GM23338 (cell line): ENCODE measurements at places on chromosomes 7 and 10. TPM values are rescaled to one million over a fixed set of nuclear protein-coding genes. Genes with fewer than 3 reads are reported as not detected.

DNA sequence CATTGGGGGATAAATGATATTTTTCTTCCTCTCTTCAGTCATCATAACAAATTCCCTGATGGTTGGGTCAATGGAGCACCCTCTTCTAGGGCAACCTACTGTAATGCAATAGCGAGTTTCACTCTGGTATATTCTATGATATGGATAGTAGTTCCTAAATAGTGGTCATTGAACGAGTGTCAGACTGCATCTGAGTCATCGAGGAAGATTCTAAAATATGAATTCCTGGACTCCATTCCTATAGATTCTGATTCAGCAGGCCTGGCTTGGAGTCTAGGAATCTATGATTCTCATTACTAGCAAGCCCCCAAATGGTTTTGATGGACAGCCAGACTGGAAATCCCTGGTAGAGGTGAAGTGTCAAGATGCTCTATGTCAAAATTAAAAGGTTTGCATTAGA is 254.5 kb downstream of the BUB3 start:
- no peaks in the 10 kb centered on the region; the same call in 1 of the 2 replicates for H3K36me3 ChIP-seq
- no peak for DNase-seq
- no peaks in the 10 kb centered on the region for H3K27me3 ChIP-seq
- no peak overlapping the region for H3K27ac ChIP-seq
- H3K4me3 ChIP-seq, result no peak overlapping the region

GRCh38 chr7:141431711-141432110 is 119.5 kb upstream of the AGK start:
- H3K4me3 ChIP-seq, result peak overlapping the region; percentile 5
- H3K4me1 ChIP-seq, result peaks cover 52% of the 10 kb centered on the region
- no peaks in the 10 kb centered on the region for H3K36me3 ChIP-seq

DNA sequence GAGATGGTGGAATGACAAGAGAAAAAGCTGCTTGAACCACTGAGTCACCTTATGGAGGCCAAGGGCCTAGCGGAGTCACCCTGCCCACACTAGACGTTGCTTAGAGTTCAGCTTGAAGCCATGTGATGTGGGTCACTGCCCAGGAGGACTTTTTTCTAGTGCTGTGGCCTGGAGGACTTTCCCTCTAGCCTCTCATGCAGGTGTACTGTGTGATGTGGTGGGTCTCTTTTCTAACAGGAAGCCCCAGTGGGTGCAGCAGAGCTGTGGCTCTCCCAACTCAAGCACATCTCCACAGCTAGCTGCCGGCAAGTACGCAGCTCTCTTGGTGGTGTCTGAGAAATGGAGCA is 13.6 kb downstream of the POR start:
- DNase-seq, result no peak
- no peaks in the 10 kb centered on the region; the same call in 1 of the 2 replicates for H3K36me3 ChIP-seq
- H3K27me3 ChIP-seq, result no peaks in the 10 kb centered on the region
- H3K4me3 ChIP-seq, result no peak overlapping the region

DNA sequence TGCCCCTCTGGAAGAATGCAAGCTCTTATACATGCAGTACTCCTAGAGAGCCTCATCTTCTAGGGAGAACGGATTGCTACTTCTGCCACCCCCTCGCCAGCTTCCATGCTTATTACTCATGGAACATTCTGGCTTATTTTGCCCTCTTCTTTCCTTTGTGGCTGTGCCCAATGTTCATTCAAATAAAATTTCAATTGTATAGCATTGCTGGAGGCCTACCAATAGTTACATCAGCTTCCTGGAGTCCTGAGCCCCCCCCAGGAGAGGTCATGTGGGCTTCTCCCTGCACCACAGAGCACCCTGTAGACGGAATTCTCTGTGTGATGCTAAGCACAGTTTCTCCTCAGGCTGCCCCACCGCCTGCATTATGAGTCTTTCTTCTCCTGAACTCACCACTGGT is 1094.0 kb downstream of the KCNMA1 start:
- no peaks in the 10 kb centered on the region for H3K27me3 ChIP-seq
- no peak overlapping the region for H3K27ac ChIP-seq
- H3K36me3 ChIP-seq, result no peaks in the 10 kb centered on the region
- H3K4me3 ChIP-seq, result no peak overlapping the region

GRCh38 chr7:6166443-6166891 is 106.0 kb downstream of the CYTH3 start:
- DNase-seq, result no peak
- no peaks in the 10 kb centered on the region for H3K27me3 ChIP-seq
- H3K27ac ChIP-seq, result no peak overlapping the region; the same call in 1 of the 2 replicates

DNA sequence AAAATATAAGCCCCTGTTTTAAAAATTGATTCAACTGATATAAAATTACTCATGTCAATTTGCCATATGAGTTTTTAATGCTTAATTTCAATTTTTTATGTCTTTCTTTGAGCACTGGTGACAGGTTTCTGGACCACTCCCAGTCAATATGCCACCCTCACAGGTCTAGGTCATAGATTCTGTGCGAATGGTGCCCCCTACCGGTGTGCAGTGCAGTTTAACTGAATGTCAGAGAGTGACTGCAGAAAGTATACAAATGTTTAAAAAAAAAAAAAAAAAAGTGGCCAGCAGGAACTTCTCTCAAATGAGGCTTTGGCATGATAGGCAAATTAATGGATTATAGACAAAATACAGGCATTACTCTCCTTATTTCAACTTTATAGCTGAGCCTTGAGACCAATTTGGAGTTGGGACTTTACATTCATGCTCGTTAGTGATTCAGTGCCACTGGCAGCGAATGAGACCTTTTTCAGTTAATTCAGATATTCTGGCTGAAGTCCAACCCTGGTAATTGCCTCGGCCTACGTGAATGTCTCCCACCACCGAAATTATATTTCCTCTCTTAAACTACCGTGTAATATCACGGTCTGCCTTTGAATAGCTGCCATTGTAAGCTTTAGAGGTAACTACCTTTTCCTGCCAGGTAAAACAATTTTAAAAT is 427.6 kb downstream of the PHTF2 start:
- H3K36me3 ChIP-seq, result no peaks in the 10 kb centered on the region
- peak; percentile 86 for DNase-seq
- no peaks in the 10 kb centered on the region; the same call in 1 of the 2 replicates for H3K4me1 ChIP-seq
- no peaks in the 10 kb centered on the region for H3K27me3 ChIP-seq
- no peak overlapping the region for H3K4me3 ChIP-seq

The RBM20 gene
- 0.04 and 0.17 TPM in 2 replicates for total RNA-seq

The KLF14 gene
- total RNA-seq, result not detected in 2 replicates

GRCh38 chr10:34530778-34531177 is 284.3 kb downstream of the PARD3 start:
- H3K36me3 ChIP-seq, result no peaks in the 10 kb centered on the region
- H3K4me3 ChIP-seq, result no peak overlapping the region
- DNase-seq, result no peak
- H3K27me3 ChIP-seq, result no peaks in the 10 kb centered on the region
- H3K27ac ChIP-seq, result no peak overlapping the region

GRCh38 chr7:7265081-7266075 is 83.0 kb downstream of the C1GALT1 start:
- no peaks in the 10 kb centered on the region for H3K4me1 ChIP-seq
- H3K27me3 ChIP-seq, result no peaks in the 10 kb centered on the region
- no peaks in the 10 kb centered on the region for H3K36me3 ChIP-seq
- H3K27ac ChIP-seq, result no peak overlapping the region
- no peak overlapping the region for H3K4me3 ChIP-seq

GRCh38 chr7:104241538-104242209 is 33.9 kb upstream of the ORC5 start:
- no peaks in the 10 kb centered on the region for H3K4me1 ChIP-seq
- H3K27ac ChIP-seq, result no peak overlapping the region
- no peaks in the 10 kb centered on the region for H3K36me3 ChIP-seq
- DNase-seq, result no peak
- no peak overlapping the region for H3K4me3 ChIP-seq
- no peaks in the 10 kb centered on the region for H3K27me3 ChIP-seq

The LRRC17 gene
- total RNA-seq, result 3.1 and 9.4 TPM in 2 replicates

DNA sequence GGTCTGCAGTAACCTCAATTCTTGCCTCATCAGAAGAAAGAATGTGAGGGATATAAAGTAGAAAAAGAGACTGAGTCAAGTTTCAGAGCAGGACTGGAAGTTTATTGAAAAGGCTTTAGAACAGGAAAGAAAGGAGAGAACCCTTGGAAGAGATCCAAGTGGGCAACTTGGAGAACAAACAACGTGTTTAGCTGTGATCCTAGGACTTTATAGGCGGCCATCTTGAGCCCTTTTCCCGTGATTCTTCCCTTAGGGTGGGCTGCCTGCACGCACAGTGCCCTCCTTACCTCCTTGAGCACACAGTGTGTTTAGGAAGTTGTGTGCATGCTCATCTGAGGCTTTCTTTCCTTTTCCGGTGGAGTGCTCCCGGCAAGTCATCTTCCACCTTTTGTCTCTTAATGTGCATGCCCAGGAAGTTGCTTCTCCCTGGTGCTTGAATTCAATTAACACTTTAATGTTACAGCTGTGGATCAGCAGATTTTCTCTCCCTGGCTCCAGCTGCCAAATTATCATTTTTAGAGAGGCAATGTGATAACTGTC is 59.8 kb downstream of the ENTPD1 start:
- DNase-seq, result no peak
- no peaks in the 10 kb centered on the region for H3K27me3 ChIP-seq
- H3K4me1 ChIP-seq, result peaks cover 4% of the 10 kb centered on the region; the same call in 1 of the 2 replicates
- no peaks in the 10 kb centered on the region; the same call in none of the 2 replicates for H3K36me3 ChIP-seq
- H3K4me3 ChIP-seq, result no peak overlapping the region

The ITGA8 gene
- not detected in 2 replicates for total RNA-seq

DNA sequence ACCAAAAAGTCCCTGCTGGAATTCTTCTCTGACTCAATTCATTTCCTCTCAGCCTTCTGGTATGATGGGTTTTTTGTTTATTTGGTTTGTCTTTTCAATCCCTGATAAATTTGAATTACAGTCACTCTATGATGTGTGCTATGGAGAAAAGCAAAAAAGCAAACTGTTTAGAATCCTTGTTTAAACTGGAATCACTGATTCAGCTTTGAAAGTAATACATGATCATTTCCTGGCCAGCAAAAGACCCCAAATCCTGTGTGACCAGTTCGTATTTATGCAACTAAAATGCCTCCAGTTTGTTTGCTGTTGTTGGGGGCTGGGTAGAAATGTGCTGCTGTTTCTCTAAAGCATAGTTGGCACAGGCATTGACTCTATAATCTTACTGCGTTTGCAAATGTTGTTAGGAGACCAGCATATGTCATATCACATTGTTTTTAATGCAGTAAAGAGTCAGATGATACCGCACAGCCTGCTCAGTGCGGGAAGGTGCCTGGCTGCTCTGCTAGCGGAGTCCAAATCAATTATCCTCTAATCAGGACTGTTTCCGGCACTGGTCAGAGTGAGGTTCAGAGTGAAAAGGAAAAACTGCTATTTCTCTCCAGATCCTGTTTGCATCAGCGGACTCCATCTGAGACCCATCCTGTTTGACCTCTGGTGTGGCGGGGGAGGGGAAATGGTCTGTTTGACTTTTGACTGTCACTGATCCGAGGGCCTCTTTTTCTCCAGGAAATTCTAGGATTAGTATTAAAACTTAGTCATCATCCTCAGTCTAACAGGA is 40.6 kb upstream of the ADD3 start:
- no peak overlapping the region for H3K4me3 ChIP-seq
- peak overlapping the region; percentile 12; the same call in 1 of the 2 replicates for H3K27ac ChIP-seq
- H3K27me3 ChIP-seq, result no peaks in the 10 kb centered on the region
- peaks cover 17% of the 10 kb centered on the region for H3K4me1 ChIP-seq

DNA sequence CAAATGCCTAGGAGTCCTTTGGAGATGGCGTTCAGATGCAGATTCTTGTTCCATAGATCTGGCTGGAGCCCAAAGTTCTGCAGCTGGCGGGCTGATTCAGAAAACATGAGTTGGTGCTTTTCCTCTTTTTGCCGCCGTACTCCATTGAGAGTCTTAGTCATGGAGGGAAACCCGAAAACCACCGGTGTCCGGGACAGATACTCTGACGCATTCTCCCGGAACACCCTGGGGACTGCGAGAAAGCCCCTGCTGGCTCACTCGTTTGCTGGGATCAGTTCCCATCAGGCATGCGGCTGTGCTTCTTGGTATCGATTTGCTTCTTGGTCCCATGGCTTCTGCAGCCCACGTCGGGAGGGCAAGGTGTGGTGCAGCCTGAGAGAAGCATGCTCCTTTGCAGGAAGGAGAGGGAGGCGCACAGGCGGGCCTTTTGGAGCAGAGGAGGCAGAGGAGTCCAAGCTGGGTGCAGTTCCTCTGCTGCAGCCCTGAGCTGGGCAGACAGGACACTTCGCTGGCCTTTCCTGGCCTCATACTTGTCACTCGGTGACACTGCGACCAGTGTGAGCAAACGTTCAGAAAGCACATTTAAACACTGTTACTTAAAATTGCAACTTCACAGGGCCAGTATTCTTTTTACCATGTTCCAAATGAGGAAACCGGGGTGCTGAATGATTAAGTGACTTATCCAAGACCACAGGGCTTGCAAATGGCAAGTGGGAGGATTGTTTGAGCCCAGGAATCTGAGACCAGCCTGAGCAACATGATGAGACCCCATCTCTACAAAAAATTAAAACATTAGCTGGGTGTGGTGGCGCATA is 30.6 kb upstream of the PFKFB3 start:
- no peaks in the 10 kb centered on the region for H3K36me3 ChIP-seq
- H3K27me3 ChIP-seq, result no peaks in the 10 kb centered on the region
- no peak for DNase-seq
- H3K4me1 ChIP-seq, result no peaks in the 10 kb centered on the region
- no peak overlapping the region for H3K27ac ChIP-seq

GRCh38 chr10:49001870-49002672 is 62.4 kb upstream of the LRRC18 start:
- H3K4me1 ChIP-seq, result no peaks in the 10 kb centered on the region
- H3K27ac ChIP-seq, result no peak overlapping the region
- H3K27me3 ChIP-seq, result no peaks in the 10 kb centered on the region
- no peak overlapping the region for H3K4me3 ChIP-seq
- H3K36me3 ChIP-seq, result no peaks in the 10 kb centered on the region

- H3K27me3 ChIP-seq, result no peaks in the 10 kb centered on the region
- H3K4me3 ChIP-seq, result no peak overlapping the region
- peaks cover 6% of the 10 kb centered on the region; the same call in 1 of the 2 replicates for H3K4me1 ChIP-seq
- DNase-seq, result no peak
- H3K36me3 ChIP-seq, result no peaks in the 10 kb centered on the region
- H3K27ac ChIP-seq, result no peak overlapping the region
These were observed 68.2 kb downstream of the ELAPOR2 start for GRCh38 chr7:86991093-86991769.

DNA sequence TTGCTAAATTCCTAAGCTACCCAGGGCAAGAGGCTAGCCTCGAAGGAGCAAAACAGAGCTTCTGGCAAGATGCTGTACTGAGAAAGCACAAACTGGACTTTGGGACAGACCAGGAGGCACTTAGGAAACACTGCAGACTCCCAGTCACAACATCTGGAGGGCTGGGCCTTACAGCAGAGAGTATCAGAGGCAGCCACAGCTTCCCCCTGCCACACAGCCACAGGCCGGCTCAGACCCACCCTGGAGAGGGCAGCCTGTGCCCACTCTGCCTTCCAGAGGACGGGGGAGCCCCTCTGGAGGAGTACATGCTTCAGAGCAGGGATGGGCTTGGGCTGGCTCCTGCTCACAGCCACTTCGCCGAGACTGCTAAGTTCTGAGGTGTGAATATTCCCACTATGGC is 17.4 kb downstream of the ESYT2 start:
- no peak overlapping the region for H3K4me3 ChIP-seq
- H3K4me1 ChIP-seq, result peaks cover 24% of the 10 kb centered on the region
- no peak for DNase-seq

The CDC14C gene
- 0.17 and 0.54 TPM in 2 replicates for total RNA-seq
